ENCODE measurements at places on chromosomes 7 and 10. TPM values are rescaled to one million over a fixed set of nuclear protein-coding genes. Genes with fewer than 3 reads are reported as not detected.

The ARPC1B gene
- total RNA-seq, result 273 TPM

DNA sequence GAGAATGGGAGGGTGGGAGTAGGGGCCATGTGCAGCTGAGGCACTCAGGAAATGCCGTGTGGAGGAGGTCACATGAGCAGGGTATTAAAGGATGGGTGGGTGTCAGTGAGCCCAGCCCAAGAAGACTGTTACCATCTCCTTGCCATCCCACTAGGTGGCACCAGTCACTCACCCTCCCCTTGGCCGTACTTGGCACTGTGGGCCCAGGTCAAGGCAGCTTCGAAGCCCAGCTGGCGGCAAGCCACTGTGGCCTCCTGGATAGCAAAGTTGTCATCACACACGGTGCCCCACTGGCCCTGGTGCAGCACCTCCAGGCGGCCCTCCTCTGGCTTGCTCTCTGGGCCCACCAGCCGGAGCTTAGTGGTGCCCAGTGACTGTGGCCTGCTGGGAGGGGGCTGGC, 5.4 kb downstream of the LOXL4 start:
- no peaks in the 10 kb centered on the region for H3K27me3 ChIP-seq
- H3K4me3 ChIP-seq, result no peak overlapping the region
- no peaks in the 10 kb centered on the region for H3K4me1 ChIP-seq
- H3K36me3 ChIP-seq, result no peaks in the 10 kb centered on the region

The RNF133 gene
- 6.9 TPM for total RNA-seq

GRCh38 chr7:4888161-4888560, 4.6 kb upstream of the RADIL start:
- no peak overlapping the region for H3K4me3 ChIP-seq
- no peaks in the 10 kb centered on the region for H3K4me1 ChIP-seq
- H3K36me3 ChIP-seq, result no peaks in the 10 kb centered on the region
- no peaks in the 10 kb centered on the region for H3K27me3 ChIP-seq

GRCh38 chr10:90775351-90776028, 82.3 kb downstream of the HTR7 start:
- H3K27me3 ChIP-seq, result no peaks in the 10 kb centered on the region
- no peak for DNase-seq
- H3K27ac ChIP-seq, result no peak overlapping the region

GRCh38 chr10:77553311-77553710, 84.3 kb downstream of the KCNMA1 start:
- no peaks in the 10 kb centered on the region for H3K36me3 ChIP-seq
- DNase-seq, result no peak
- H3K27ac ChIP-seq, result peak overlapping the region; percentile 28
- H3K4me1 ChIP-seq, result no peaks in the 10 kb centered on the region
- no peak overlapping the region for H3K4me3 ChIP-seq

- no peak overlapping the region for H3K27ac ChIP-seq
- H3K4me3 ChIP-seq, result no peak overlapping the region
- H3K27me3 ChIP-seq, result no peaks in the 10 kb centered on the region
- DNase-seq, result no peak
- H3K36me3 ChIP-seq, result no peaks in the 10 kb centered on the region
Measured at GRCh38 chr7:28442540-28443420, 30.5 kb downstream of the CREB5 start.

DNA sequence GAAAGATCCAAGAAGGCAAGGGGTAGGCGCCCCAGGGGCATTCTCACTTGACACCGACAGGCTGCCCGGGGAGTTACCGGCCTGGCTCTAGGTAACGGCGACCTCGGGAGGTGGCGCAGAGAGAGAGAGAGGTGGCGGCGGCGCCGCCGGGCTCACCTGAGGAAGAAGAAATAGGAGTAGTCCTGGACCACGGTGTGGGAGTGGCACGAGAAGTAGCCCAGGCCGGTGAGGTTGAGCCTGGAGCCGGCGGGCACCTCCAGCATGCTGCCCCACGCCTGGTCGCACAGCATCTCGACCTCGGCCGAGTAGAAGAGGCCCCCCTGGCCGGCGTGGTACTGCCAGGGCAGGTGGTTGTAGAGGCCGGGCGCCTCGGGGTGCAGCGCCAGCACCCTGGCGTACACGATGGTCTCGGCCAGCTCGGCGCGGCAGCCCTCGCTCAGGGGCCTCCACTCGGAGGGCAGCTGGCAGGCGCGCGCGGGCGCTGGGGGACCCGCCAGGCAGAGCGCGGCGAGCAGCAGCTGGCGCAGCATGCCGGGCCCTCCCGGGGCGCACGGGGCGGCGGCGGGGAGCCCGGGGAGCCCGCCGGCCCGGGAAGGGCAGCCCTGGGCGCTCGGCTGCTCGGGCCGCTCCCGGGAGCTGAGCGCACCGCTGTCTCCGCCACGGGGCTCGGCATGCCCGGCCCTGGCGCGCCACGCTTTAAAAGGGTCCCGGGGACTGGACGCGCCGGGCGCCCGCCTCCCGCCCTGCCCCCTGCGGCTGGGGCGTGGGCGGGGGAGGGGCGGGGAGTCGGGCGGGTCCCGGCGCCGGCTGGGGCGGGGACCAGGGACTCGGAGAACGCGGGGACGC, at the start of gene CCDC3:
Gene CCDC3, minus strand, starts transcription at position 673 of the 846 bp plus-strand sequence. Its CDS starts 143 bp downstream, at position 530.
- no peaks in the 10 kb centered on the region for H3K4me1 ChIP-seq
- H3K27ac ChIP-seq, result peak within 1 kb of the TSS; percentile 33
- peak; percentile 22 for DNase-seq
- no peaks in the 10 kb centered on the region for H3K36me3 ChIP-seq
- H3K4me3 ChIP-seq, result peak within 1 kb of the TSS; percentile 43

The PRTFDC1 gene
- 38.7 TPM for total RNA-seq

The MSMB gene
- not detected for total RNA-seq

- H3K4me1 ChIP-seq, result no peaks in the 10 kb centered on the region
- H3K4me3 ChIP-seq, result no peak overlapping the region
Measured at GRCh38 chr7:124896001-124896400, 33.6 kb downstream of the POT1 start.

- H3K4me3 ChIP-seq, result no peak overlapping the region
- peak; percentile 78 for DNase-seq
- peaks cover 21% of the 10 kb centered on the region for H3K4me1 ChIP-seq
Measured at GRCh38 chr10:31707093-31708039, 221.3 kb downstream of the ARHGAP12 start.

GRCh38 chr10:34119456-34119855, 695.6 kb downstream of the PARD3 start:
- H3K27ac ChIP-seq, result no peak overlapping the region
- H3K4me3 ChIP-seq, result no peak overlapping the region
- no peaks in the 10 kb centered on the region for H3K27me3 ChIP-seq
- DNase-seq, result no peak

DNA sequence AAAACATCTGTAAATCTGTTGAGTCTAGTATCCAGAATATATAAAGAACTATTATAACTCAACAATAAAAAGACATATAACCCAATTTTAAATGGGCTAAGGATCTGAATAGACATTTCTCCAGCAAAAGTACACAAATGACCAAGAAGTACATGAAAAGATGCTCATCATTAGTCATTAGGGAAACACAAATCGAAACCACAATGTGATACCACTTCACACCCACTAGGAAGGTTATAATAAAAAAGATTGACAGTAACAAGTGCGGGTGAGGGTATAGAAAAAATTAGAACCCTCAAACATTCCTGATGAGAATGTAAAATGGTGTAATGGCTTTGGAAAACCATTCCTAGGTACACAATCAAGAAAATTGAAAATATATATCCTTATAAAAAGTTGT, 4.1 kb downstream of the XPNPEP1 start:
- H3K27me3 ChIP-seq, result no peaks in the 10 kb centered on the region
- DNase-seq, result no peak
- H3K4me3 ChIP-seq, result no peak overlapping the region
- H3K27ac ChIP-seq, result no peak overlapping the region

GRCh38 chr7:118872568-118872967, 648.1 kb downstream of the ANKRD7 start:
- no peaks in the 10 kb centered on the region for H3K27me3 ChIP-seq
- no peak for DNase-seq
- no peaks in the 10 kb centered on the region for H3K4me1 ChIP-seq
- no peak overlapping the region for H3K4me3 ChIP-seq
- no peaks in the 10 kb centered on the region for H3K36me3 ChIP-seq
- H3K27ac ChIP-seq, result no peak overlapping the region

DNA sequence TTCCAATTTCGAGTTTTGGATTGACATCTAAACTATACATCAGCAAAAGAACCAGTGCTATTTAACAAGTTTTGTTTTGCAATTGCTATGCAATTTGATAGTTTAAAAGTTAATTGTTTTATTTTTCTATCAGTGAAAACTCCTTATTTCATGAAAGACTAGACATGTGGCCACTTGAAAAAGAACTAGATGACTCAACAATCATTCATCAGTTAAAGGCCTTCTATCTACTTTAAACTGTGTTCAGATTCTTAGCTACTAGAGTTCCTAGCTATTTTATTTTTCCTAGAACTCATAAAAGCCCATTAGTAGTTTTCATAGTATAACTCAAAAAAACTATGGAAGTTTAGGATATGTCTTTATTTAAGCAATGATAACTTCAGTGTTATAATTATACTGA, 104.6 kb upstream of the LSM8 start:
- no peaks in the 10 kb centered on the region for H3K27me3 ChIP-seq
- DNase-seq, result no peak
- no peaks in the 10 kb centered on the region for H3K36me3 ChIP-seq
- H3K4me1 ChIP-seq, result no peaks in the 10 kb centered on the region
- H3K4me3 ChIP-seq, result no peak overlapping the region

The CAV1 gene
- 351 TPM for total RNA-seq

DNA sequence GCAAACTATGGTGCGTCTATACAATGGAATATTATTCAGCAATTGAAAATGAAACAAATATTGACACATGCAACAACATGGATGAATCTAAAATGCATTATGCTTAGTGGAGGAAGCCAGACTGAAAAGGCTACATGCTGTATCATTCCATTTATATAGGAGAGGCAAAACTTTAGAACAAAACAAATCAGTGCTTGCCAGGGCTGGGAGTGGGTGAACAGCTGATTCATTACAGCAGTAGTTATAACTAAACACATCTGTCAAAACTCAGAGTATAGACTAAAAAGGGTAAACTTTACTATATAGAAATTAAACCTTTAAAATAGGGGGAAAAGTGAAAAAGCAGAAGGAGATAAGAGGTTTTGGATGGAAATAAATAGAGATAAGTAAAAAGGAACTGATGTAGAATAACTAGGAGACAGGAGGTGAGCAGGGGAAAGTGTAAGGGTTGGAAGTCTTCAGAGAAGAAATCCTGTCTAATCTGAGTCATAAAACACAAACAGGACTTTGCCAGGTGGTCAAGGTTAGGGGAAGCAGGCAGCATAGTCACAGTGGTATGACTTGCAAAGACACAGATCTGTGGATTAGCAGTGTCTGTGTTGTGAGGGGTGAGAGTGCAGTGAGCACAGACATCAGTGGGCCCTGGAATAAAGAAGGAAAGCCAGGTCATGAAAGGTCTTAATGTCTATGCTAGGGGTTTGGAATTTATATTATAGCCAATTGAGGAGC, 349.8 kb downstream of the PHTF2 start:
- H3K4me1 ChIP-seq, result no peaks in the 10 kb centered on the region
- H3K27me3 ChIP-seq, result no peaks in the 10 kb centered on the region
- no peak for DNase-seq
- H3K27ac ChIP-seq, result no peak overlapping the region
- no peak overlapping the region for H3K4me3 ChIP-seq

GRCh38 chr10:64283621-64284020, 762.4 kb downstream of the REEP3 start:
- H3K27ac ChIP-seq, result no peak overlapping the region
- no peak overlapping the region for H3K4me3 ChIP-seq
- H3K4me1 ChIP-seq, result no peaks in the 10 kb centered on the region
- no peak for DNase-seq
- H3K36me3 ChIP-seq, result no peaks in the 10 kb centered on the region

The FAM13C gene
- 21.5 TPM for total RNA-seq

DNA sequence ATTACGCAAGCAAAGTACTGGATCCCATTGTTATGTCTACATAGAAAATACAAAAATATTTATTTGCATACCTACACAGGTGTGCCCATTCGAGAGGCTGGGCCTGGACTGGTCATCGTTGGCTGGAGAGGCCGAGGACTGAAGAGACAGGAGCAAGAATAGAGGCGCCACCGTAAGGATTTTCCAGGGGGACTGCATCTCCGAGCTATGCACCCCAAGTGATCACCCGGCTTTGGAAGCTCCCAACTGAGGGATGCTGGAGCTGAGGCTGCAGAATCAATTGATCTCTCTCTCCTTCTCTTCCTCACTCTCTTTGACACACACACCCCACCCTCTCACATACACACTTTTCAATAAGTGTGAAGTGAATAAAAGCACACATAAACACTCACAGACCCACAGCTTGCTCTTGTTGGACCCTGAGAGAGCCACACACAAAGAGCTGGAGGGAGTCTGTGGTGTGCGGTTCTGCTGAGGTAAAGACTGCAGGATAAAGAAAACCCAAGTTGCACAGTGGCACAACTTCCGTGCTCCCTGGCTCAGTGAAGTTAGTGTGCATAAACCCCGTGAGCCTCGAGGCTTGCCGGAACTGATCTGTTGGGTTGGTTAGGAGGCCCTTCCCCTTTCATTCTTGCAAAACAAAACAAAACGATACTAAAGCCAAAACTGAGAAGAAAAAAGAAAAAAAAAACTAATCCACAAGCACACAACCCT, at the start of gene AOAH:
Gene AOAH, minus strand, starts transcription at position 544 of the 714 bp plus-strand sequence. Its CDS starts 346 bp downstream, at position 198.
- DNase-seq, result no peak
- H3K27me3 ChIP-seq, result no peaks in the 10 kb centered on the region

DNA sequence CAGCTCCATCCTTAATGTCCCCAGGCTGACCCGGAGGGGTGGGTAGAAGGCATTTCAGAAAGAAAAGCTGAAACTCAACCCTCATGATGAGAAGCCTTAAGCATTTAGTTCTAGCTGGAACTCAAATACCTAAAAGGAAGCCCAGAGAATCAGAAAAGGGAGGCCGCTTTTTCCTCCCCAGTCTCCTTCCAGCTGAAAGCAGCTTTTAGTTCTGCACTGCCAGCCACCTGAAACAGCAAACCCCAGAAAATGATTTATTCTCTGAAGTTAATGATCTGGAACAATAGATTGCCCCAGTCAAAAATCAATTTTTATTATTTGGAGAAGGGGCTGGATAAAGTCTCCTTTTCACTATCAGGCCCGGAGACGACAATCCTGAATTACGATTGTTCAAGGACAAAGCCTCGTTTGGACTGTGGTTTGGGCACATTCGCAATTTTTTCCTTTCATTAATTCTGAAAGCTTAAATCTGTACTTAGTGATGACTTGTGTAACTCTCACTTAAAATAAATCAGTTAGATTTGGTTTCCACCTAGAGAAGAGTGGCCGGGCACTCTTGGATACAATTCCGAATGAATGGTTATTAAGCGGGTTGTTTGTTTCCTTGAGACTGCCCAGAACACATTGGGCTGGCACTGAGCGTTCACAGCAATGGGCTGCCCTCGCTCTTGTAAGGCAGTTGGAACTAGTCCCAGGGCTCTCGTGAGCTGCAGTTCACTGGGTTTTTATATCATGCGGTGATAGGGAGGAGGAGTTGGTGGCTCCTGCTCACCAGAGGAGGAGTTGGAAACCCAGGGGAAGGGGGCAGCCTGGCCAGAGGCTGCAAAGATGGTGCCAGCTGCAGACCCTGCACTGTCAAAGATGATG, 262.2 kb downstream of the CCSER2 start:
- H3K27ac ChIP-seq, result no peak overlapping the region
- H3K27me3 ChIP-seq, result no peaks in the 10 kb centered on the region
- H3K4me1 ChIP-seq, result no peaks in the 10 kb centered on the region
- H3K36me3 ChIP-seq, result no peaks in the 10 kb centered on the region
- H3K4me3 ChIP-seq, result no peak overlapping the region

GRCh38 chr7:17269341-17270221, 28.9 kb upstream of the AHR start:
- no peak overlapping the region for H3K27ac ChIP-seq
- no peak for DNase-seq
- no peaks in the 10 kb centered on the region for H3K4me1 ChIP-seq
- H3K27me3 ChIP-seq, result no peaks in the 10 kb centered on the region

- DNase-seq, result no peak
- H3K36me3 ChIP-seq, result no peaks in the 10 kb centered on the region
- no peaks in the 10 kb centered on the region for H3K4me1 ChIP-seq
- no peak overlapping the region for H3K27ac ChIP-seq
Measured at GRCh38 chr7:2041496-2042367, 191.0 kb downstream of the MAD1L1 start.
